ENCODE measurements at places on chromosomes 13 and 19. TPM values are rescaled to one million over a fixed set of nuclear protein-coding genes. Genes with fewer than 3 reads are reported as not detected.

GRCh38 chr13:27411341-27411740, 13.1 kb upstream of the GTF3A start:
- no peak for DNase-seq

GRCh38 chr13:109370496-109370895, 415.9 kb downstream of the IRS2 start:
- no peak for DNase-seq

- peak; percentile 40 for DNase-seq
Measured at GRCh38 chr13:29849071-29849631, 1.3 kb downstream of the UBL3 start.

DNA sequence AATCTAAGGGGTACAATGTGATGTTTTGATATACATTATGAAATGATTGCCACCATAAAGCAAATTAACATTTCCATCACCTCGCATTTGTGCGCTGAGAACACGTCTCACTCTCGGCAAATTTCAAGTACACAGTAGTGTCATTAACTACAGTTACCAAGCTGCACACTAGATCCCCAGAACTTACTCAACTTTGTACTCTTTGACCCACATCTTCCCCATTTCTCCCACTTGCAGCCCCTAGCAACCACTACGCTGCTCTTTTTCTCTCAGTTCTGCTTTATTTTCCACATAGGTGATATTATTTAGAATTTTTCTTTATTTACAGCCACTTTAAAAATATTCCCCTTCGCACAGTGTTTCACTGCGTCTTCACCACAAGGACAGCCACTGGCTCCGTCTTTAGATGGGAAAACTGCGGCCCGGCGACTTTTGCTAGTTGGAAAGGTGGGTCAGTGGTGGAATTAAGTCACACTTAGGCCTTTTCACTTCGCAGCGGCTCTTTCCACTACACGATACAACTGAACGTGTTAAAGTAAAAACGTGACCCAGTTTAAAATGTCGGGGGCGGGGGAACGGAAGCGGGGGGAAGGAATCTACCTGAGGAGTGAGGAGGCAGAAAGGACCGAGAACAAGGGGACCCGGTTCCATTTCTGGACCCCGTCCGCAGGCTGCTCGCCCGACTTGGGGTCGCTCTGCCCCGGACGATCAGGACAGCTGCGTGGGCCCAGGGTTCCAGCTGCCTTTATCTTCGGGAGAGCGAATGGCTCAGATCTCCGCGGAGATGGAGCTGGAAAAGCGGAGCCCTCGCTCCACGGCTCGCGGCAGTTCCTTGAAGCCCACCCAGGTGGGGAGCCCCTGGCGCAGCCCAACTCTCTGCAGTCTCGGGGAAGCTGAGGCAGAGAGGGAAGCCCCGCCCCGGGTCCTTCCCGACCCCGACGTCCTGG, 486.1 kb downstream of the UQCRFS1 start:
- DNase-seq: no peak

The CYP2B6 gene
- not detected for total RNA-seq

DNA sequence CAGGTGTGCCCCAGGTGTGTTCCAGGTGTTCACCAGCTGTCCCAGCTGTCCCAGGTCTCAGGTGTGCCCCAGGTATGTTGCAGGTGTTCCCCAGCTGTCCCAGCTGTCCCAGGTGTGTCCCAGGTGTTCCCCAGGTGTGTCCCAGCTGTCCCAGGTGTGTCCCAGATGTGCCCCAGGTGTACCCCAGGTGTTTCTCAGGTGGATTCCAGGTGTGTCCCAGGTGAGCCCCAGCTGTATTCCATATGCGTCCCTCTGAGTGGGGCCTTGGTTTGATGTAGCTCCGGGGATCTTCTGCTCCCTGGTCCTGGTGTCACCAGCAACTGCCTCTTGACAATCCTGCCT, 719 bp upstream of the GRK1 start:
- DNase-seq: no peak

GRCh38 chr13:37456506-37456905, 142.1 kb downstream of the POSTN start:
- DNase-seq: no peak

DNA sequence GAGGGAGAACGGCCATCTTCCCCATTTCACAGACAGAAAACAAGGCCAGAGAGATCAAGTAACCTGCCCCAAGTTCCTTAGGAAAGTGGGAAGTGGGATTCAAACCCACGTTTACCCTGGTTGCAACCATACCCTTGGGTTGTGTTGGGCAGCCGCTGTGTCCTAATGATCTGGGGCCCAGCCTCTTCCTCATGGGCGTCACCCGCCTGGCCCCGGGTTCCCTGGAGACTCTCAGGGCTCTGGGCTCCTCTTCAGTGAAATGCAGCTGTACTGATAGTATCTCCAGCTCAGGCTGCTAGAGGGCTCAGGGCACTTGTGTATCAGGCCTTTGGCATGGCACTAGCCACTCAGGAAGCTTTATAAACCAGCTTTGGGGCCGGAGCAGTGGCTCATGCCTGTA, 9.8 kb downstream of the TMED1 start:
- DNase-seq: no peak

- no peak for DNase-seq
Measured at GRCh38 chr13:75587679-75588078, 38.1 kb downstream of the UCHL3 start.

DNA sequence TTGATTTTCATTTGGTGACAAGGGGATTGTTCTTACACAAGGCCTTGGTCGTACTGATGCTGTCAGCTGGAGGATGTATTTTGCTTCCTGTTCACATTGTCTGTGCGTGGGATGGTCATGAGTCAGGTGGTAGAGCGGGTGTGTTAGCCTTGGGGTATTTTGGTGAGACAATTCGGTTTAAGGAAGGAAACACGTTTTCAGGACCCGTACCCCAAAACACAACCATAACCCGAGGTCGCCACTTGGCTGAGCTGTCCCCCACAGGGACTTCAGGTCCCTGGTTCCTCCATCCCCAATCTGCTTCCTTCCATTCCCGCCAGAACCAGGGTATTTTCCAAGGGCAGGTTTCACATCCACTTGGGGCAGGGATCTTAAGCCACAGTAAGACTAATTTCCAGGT, 15.0 kb downstream of the MYO9B start:
- DNase-seq: no peak

The GRK1 gene
- not detected for total RNA-seq

DNA sequence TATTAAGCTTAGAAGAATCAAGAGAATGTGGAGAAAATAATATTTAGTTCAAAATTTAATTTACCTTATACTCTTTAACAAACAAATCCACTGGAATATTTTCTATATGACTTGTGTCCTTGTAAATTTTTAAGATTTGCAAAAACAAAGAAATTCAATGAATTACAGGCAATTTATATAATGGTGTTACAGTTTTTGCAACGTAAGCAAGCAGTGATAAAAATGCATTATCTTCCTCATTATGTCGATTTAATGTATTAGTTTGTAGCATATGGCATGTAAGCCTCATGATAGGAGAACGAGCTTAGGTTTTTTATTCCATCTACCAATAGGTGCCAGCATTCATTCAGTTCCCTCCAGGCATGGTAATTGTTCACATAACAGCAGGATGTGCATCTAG, 100.0 kb upstream of the PCDH9 start:
- no peak for DNase-seq

DNA sequence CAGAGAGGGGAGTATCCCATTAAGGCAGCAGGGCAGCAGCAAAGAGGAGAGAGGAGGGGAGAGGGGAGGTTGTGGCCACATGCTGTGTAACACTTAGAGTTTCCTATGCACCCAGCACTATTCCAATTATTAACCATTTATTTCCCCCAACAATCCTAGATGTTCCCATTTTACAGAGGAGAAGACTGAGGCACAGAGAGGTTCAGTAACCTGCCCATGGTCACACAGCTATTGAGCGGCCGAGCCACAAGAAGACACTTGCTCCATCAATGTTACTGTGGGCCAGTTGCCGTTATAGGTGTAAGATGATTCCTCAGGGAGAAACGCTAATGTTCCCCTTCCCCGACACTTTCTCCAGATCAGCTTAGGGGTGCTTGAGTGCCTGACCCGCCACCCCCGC, 69.2 kb downstream of the INSR start:
- DNase-seq: no peak

DNA sequence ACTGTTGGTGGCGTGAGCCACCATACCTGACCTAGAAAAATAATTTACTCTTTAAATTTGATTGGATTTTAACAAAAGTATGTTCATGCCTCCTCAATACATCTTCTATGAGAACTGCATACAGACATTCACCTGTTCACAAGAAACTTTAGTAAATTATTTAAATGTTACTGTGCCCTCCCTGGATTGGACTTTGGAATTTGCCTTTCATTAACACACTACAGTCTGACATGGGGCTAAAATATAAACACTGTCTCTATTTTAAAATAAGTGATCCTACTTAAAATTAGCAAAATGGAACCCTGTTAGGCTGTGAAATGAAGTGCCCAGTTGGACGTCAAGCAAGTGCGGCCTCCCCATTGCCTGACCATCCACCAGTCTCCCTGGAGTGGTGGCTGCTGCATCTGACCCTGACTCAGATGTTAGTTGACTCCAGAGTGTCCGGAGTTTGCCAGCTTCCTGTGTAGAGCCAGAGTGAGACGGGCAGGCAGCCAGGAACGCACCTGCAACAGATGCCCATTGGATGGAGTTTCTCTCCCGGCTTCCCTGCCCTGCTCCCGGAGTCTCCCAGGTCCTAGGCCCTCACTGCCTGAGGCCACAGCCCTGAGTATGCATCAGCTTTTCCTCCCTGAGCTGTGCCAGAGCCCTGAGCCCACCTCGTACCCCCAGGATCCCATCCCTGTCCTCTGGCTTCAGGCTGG, 45.9 kb upstream of the ATP11A start:
- no peak for DNase-seq

The MAMSTR gene
- 8.0 TPM for total RNA-seq

The ANGPTL8 gene
- total RNA-seq: not detected

- DNase-seq: no peak
Measured at GRCh38 chr13:89496478-89496877, 1825.3 kb downstream of the SLITRK5 start.

The PSG2 gene
- total RNA-seq: not detected

DNA sequence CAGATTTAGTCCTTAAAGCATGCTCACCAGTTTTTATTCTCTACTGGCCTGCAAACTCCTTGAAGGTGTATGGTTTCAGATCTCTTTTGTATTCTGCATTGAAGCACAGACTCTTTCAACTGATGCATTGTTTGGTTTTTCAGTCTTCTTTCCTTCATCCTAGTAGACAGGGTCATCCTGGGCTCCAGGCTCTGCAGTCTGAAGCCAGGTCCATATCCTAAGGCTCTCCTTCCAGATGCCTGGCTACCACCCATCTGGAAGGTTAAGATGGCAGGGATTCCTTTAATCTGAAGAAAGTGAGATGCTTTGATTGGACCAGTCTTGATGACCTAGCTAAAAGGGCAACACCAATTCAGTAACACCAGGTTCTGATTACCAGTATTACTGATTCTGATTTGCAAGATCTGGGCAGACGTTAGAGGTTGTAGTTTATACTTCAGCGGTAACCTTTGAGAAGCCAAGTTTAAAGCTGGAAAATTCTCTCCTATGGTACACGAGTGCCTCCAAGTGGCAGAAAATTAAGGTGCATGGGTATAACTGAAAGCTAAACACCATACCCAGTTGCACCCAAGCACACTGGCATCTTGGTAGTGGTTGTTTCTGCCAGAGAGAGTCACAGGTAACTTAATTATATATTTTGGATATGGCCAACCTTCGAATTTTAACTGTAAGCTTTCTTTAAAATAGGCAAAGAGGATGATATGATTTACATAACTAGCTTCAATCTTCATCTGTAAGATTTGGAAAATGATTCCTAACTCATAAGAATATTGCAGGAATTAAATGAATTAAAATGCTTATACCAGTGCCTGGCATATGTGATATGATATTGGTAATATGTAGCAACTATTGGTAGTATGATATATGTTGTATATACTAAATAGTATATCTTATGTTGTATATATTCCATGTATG, 1651.9 kb upstream of the MIR17HG start:
- peak; percentile 11 for DNase-seq

DNA sequence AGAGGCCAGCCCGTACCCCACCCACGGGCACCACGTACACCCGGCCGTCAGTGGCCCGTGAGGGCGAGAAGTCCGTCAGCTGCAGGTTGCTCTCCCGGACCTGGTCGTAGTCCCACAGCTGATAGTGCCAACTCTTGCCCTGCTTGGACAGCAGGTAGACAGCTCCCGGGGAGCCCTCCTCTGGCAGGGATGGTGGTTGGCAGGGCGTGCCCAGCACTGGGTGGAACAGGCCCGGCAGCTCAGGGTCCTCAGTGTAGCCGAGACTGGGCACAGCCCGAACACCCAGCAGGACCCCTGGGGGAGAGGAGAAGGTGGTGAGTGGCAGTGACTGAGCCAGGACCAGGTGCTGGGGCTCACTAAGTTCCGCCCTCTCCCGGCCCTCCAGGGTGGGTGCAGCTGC, 7.8 kb downstream of the ACTMAP start:
- DNase-seq: no peak

The AP1M2 gene
- not detected for total RNA-seq

GRCh38 chr13:108560093-108560492, 69.3 kb upstream of the MYO16 start:
- DNase-seq: no peak

GRCh38 chr19:15672580-15673175, at the start of gene CYP4F12:
CYP4F12 (plus strand) TSS chr19:15673087; CDS start chr19:15673530, 443 bp downstream.
- peak; percentile 35 for DNase-seq

DNA sequence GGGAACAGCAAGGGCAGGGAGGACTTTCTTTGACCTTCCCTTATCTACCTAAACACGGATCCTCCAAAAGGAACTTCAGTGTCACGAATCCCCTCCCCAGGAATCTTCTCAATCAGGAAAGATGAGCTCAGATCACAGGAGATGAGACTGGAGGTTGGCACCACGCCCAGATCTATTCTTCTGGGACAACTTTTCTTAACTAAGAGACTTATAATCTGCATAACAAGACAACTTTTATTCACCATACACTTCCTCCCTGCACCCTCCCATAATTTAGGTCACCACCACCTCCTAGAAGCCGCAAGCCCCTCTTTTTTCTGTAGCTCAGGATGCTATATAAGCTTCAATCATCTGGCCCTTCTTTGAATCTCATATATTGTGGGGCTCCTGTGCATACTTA, 19.2 kb upstream of the AKT2 start:
- DNase-seq: no peak

GRCh38 chr19:7063339-7063738, 4.9 kb upstream of the MBD3L3 start:
- DNase-seq: no peak

The FFAR2 gene
- not detected for total RNA-seq

GRCh38 chr19:1941146-1942077, at the start of gene CSNK1G2:
CSNK1G2 (plus strand) TSS chr19:1941172; CDS start chr19:1969773, 28,601 bp downstream.
- DNase-seq: no peak

DNA sequence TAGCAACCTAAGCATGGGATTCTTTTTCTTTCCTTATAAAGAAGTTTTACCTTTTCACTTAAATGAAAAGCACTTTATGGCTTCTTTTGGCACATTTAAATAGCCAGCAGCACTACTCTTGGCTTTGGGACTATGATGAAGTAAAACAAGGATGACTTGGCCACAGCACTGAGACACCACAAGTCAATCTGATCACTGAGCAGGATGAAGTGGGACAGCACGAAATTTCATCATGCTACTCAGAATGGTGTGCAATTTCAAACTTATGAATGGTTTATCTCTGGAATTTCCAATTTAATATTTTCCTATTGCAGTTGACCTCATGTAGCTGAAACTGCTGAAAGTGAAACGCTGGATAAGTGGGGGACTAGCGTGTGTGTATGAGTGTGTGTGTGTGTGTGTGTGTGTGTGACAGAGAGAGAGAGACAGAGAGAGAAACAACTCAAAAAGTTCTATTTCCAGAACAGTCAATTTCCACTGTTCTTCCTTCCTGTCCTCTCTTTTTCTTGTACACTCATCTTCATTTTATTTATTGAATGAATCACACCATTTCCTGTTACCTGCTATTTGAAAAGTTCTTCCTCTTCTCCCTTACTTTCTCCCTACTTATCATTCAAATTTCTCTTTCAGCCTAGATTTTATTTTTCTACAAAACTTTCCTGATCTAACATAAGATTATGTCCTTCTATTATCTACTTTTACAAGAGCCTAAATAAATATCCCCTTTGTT, 414.2 kb upstream of the MIR17HG start:
- no peak for DNase-seq

The IFNL1 gene
- not detected for total RNA-seq

Measured in fibroblast of the aortic adventitia (primary cell).